NCI-H748 treated with DMSO at 0.1 percent for 48 hours (cell line): ENCODE measurements at places on chromosomes 11 and 22.

GRCh38 chr11:101915791-101916291 lies 481 bp downstream of the ANGPTL5 start:
- DNase-seq, result peak; percentile 38

- no peak for DNase-seq
Measured at GRCh38 chr11:102734650-102735049, 9.9 kb upstream of the MMP8 start.

DNA sequence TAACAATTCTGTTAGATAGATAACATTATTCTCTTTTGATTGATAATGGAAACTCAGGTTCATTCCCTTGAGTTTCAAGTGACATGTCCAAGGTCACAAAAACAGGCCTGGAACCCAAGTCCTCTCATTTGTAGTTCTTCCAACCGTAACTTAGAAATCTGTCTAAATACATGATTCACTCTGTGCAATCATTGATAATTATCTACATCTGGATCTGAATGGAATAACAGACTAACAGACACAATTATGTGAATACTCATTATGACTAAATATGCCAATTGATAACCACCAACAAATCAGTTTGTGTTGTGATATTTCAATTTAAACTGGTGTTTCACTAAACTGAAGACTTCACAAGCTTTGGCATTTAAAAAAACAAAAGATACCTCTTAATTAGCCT lies 71.0 kb downstream of the RBFOX2 start:
- DNase-seq, result no peak

- DNase-seq, result no peak
Measured at GRCh38 chr11:43737201-43737590, 56.7 kb downstream of the HSD17B12 start.

DNA sequence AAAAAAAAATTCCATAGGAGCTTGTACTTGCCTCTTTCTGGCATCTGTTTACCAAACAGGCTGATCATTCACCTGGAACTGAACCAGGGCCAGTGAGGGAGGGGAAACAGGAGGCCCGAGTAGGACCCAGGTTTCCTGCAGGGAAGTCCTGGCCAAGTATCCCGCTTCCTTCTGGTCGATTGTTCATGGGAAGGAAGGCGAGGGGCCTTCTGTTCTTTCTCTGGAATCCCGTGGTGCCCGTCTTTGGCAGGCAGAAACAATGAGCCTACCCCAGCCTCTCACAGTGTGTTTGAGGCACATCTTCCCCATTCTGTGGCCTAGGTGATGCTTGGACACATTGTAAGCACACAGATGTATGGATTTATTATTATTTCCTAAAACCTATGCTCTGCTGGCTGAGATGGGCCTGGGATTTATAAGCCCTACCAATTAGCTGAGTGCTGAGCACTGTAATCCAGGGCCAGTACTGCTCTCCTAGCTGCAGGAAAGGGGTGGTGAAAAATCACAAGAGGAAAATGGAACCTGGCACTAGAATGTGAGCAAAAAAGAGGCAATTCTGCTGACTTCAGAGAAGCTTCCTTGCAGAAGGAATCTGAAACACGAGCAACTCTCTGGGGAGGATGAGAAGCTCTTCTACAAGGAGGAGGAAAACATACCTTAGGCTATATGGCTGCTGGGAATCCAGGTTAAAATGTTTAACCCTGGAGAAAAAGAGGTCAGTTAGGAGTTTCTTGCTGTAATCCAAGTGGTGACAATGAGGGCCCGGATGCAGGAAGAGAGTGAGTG lies 53.5 kb downstream of the PRR5L start:
- no peak for DNase-seq

DNA sequence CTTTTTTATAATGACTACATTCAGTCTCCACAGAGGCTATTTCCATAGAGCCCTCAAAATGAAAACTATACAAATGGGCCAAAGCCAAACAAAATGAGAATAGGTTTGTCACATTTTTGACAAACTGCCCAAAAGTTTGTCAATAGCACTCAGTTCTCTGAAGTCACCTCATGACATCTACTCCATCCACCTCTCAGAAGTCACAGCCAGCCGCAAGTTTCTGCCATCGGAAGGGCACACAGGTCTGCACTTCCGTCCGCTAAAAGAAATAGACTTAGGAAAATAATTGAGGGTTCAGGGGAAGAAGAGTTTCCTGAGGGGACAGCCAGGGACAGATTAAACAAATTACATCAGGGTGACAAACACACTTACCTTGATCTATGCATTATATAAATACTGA lies 55.4 kb upstream of the JAM3 start:
- no peak for DNase-seq

DNA sequence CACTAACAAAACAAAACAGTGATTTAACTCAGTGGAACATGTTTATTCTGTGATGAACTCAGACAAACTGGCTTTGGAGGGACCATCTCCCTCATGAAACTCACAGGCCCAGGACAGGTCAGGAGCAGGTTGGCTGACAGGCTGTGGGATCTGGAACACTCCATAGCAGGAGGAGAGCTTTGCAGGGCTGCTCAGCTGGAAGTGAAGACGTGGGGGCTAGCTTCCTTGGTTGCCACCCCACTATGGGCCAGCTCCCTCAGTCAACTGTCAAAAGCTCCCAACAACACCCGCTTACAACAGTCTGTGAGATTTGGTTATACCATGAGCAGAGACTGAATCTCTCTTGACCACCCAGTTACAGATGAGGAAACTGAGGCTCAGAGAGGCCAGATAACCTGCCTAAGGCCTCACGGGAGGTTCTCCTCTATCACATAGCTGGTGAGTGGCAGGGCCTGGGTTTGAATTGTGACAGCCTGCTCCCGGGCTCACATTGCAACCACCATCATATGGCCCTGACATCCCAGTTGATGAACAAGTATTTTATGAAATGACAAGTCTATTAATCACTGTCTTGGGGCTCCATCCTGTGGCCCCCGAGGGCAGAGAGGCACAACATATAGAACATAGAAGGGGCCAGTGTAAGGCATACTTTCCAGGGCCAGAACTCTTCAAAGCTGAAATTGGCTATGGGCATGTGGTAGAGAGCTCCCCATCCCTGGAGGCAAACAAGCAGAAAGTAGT lies 473.4 kb downstream of the MN1 start:
- no peak for DNase-seq

DNA sequence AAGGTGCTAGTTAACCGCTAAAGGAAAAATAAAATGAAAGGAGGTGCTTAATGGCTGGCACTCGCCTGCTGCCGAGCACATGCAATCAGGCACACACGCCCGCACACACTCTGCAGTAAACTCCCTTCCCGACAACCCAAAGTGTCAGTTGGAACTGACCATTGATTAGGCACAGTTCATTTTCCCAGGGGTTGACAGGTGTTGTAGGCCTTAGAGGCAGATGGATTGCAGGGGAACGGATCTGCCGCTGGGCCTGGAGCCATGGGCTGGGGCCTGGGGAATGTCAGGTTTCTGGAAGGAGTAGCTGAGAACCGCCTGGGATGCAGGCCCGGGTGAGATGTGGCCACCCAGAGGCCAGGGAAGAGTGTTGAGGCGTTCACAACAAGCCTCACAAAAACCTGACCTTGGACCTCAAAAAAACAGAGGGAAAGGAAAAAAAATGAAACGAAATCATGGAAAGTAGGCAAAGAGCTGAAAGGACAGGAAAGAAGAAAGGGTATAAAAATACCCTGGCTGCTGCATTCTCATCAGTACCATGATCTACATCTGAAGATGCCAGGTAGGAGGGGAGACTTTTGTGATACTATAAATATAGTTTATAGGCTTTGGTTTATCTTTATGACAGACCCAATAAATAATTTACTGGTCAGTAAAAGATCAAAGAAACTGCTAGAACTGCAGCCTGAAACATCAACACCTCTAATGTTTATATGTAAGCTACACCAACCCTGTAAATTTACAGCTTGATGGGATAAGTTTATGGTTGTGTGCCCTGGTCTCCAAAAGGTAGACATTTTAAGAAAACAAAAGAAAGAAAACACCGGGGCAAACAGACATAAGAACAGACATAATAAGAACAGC lies 313.4 kb downstream of the BUD13 start:
- DNase-seq, result no peak

DNA sequence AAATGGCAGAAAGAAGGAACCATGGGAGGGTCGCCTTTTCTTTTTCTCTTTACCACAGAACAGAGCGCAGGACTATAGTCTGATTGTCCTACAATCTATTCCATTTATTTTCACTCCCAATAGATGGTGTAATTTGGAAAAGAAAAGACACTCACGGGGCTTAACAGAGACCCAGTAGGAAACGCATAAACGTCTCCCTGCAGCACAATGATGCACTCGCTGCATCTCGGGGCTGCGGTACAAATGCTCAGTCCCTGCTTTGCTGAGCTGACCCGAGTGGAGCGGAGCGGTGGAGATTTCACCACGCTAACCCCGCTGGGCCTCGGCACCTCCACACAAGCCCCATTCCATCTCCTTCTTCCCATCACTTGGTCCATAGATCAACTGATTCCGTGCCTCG lies 1.5 kb downstream of the FEZ1 start:
- DNase-seq, result no peak

DNA sequence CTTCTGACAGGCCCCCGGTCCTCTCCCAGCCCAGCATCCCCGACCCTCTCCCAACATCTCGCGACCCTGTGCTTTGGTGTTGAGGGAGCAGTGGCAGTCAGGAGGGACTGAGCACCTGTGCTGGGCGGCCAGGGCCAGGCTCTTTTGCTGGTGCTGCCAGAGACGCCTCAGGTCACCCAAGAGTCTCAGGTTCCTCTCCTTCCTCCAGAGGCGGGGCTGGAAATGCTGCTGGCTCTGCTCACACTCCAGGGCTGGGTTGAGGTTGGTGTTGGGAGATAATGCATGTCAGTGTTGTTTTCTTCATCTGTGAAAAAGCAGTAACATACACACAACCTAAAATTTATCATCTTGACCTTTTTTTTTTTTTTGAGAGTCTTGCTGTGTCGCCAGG lies 1.2 kb upstream of the IGLL1 start:
- DNase-seq, result no peak

- DNase-seq, result no peak
Measured at GRCh38 chr11:113991170-113991569, 16.3 kb downstream of the HTR3A start.

- DNase-seq, result peak; percentile 44
Measured at GRCh38 chr11:29159552-29160465, 857.0 kb downstream of the KCNA4 start.

- DNase-seq, result no peak
Measured at GRCh38 chr11:35046681-35047080, 92.3 kb upstream of the CD44 start.

GRCh38 chr11:69718147-69718546 lies 14.3 kb upstream of the FGF19 start:
- peak; percentile 41 for DNase-seq

DNA sequence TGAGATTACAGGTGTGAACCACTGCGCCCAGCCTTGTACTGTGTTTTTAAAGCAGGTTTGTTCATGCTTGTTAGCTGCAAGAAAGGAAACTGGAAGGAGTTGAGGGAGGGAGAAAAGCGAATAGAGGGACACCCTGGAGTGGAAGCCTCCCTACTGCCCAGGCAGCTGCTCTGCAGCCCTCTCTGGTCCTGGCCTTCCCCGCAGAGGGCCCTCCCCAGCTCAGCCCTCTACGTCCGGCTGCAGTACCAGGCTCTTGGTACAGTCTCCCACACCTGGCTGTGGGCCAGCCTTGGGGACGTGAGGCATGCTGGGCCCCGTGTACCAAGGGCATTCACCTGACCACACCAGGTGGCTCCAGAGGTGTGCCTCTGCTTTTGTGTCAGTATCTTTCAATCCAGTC lies 70.8 kb downstream of the MED15 start:
- DNase-seq, result no peak

DNA sequence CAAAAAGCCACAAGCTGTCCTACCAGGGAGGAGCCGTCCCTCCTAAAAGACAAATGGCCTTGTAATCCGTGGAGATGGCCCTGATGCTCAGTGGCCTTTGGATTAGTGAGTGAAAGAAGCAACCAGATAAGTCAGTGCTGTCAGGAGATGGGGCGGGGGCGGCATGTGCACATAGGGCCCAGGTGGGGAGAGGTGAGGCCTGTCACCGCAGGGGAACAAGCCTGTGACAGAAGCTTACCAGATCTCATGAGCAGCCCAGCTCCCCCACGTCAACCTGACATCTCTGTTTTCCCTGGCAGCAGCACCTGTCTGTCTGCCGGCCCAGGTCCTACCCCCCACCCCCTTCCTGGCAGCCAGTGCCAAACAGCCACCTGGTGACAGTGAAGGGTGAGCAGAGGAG lies 162.6 kb downstream of the BUD13 start:
- no peak for DNase-seq

DNA sequence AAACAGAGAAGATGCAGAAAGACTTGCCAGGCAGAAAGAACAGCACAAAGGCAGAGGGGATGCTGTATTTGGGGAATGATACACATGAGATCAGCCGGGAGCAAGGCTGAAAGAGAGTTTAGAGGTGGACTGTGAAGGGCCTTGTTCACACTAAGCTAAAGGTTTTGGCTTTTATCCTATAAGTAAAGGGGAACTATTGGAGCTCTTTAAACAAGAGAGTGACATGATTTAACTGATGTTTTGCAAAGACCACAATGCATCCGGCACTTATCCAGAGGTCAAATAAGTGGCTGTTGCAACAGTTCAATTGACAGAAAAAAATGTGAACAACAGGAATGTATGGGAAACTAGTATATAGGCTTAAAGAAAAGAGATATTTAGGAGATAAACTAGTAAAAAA lies 64.7 kb upstream of the RRAS2 start:
- no peak for DNase-seq

DNA sequence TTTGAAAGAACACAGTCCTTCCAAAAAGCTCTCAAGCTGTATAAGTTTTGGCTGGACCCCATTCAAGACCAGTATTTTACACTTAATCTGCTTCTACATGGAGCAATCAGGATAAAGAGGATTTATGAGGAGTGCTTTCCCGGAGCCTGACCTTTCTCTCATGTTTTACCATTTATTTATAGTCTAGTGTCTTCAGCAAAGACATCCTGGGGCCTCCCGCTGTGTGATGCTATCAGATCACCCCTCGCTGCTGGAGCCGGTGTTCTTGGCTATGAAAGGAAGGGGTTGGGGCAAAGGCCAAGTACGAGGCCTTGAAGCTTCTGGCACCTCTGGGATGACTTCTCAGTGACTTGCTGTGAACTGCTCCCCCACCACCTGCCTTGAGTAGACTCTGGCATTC lies 189.6 kb downstream of the ADAMTS15 start:
- DNase-seq, result no peak

- DNase-seq, result no peak
Measured at GRCh38 chr22:44394246-44395117, 81.7 kb upstream of the SHISAL1 start.
